ENCODE measurements at places on chromosomes 5 and 9.

GRCh38 chr9:35618325-35618727, at the start of gene CD72:
TSS of gene CD72 (minus strand) at chr9:35618413. CDS start at chr9:35618303, 110 bp downstream.
- DNase-seq: no peak

- DNase-seq: no peak
Observed at GRCh38 chr5:23977365-23977764, 470.0 kb downstream of the PRDM9 start.

DNA sequence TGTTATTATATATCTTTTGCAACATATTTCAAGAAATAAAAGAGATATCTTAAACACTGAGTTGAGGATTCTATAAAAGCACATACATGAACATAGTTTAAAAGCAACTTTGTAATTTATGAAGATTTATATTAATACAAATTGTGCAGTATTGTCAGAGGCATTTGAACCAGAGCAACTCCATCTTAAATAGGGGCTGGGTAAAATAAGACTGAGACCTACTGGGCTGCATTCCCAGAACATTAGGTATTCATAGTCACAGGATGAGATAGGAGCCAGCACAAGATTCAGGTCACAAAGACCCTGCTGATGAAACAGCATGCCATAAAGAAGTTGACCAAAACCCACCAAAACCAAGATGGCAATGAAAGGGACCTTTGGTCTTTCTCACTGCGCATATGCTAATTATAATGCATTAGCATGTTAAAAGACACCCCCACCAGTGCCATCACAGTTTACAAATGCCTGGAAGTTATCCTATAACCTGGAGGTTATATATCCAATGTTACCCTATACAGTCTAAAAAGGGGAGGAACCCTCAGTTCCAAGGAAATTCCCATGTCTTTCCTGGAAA, 320.2 kb downstream of the FAM170A start:
- DNase-seq: no peak

DNA sequence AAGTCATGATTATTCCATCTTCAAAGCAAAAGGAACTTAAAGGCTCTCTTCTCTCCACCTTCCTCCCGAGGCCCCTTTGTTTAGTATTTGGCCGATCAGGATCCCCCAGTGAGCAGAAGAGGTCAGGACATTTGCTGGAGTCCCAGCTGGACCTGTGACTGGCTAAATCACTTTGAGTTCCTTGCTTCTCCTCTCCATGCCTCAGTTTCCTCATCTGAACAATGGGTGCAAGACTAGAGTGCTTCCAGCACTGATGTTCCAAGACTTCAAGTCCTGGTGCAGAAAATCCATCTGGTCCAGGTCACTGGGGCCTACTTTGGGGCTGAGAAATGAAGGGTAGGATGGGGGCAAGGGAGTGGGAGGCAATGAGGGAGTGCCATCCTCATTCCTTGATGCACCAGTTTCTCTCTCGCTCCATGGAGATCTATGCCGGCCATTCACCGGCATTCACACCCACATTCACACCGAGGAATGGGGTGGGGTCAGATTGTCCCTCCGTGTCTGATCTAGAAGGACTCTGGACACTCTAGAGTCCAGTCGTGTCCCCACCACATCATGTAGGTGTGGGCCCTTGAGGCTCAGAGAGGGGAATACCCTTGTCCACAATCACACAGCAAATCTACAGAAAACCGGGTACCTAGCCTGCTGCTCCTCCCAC, 38.7 kb upstream of the IL17B start:
- no peak for DNase-seq
